ENCODE measurements at places on chromosomes 5 and 9. TPM values are rescaled to one million over a fixed set of nuclear protein-coding genes. Genes with fewer than 3 reads are reported as not detected.

Gene DEPDC1B
- total RNA-seq, result 0.19 TPM

Gene MED10
- 64.7 TPM for total RNA-seq

Gene ENTREP1
- total RNA-seq, result 0.20 TPM

Gene TMC1
- not detected for total RNA-seq

Gene IFNB1
- total RNA-seq, result not detected

Gene IFNA21
- not detected for total RNA-seq

Measured in CD4-positive, alpha-beta memory T cell (primary cell).